ENCODE measurements at places on chromosomes 11 and 22. TPM values are rescaled to one million over a fixed set of nuclear protein-coding genes. Genes with fewer than 3 reads are reported as not detected.

DNA sequence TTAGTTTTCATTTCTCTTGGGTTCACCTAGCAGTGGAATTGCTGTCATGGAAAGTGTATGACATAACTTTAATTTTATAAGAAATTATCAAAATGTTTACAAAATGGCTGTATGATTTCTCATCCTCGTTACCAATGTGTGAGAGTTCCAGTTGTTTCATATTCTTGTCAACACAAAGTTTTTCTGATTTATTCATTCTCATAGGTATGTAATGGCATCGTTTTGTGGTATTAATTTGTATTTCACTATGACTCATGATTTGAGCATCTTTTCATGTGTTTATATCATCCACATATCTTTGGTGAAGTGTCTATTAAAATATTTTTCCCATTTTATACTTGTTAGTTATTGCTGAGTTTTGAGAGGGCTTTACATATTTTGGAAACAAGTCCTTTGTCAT lies 5.5 kb downstream of the FAM111B start:
- DNase-seq = no peak

DNA sequence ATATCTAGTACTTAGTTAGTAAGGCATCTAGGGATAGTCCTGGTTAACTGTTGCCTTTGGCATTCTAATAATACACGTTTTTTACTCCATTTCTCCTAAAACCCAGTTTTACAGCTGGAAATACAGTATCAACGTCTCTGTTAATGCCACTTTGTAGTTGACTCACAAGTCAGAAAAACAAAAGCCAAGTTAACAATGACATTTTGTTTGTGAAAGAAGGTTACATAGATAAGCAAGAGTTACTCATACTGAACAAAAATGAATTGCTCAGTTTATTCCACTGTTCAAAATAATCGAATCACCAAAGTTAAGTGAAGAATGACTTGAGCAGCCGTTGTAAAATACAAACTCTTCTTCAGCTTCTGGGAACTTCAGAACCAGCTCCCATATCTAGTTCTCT lies 540.3 kb downstream of the ETS1 start:
- peak; percentile 45 for DNase-seq

- DNase-seq = no peak
Observed at GRCh38 chr11:7643314-7643713, 30.0 kb downstream of the CYB5R2 start.

DTX4 gene
- 0.57 TPM for total RNA-seq

DNA sequence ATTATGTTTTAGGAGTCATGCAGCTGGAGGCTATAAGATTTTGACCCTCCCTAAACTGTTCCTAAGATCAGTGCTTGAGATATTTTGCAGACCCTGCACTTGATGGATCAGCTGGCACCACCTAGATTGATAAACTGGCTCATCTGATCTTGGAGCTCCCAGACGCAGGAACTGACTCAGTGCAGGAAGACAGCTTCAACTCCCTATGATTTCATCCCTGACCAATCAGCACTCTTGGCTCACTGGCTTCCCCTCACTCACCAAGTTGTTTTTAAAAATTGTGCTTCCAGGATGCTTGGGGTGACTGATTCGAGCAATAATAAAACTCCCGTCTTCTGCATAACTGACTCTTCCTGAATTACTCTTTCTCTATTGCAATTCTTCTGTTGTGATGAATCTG lies 637.5 kb upstream of the FAT3 start:
- no peak for DNase-seq

GRCh38 chr11:117941163-117941707 lies 12.0 kb upstream of the TMPRSS13 start:
- DNase-seq = no peak

- DNase-seq = no peak
Observed at GRCh38 chr11:47998733-47999359, 18.5 kb downstream of the PTPRJ start.

PNPLA3 gene
- 2.9 TPM for total RNA-seq

TCN1 gene
- total RNA-seq = not detected

DNA sequence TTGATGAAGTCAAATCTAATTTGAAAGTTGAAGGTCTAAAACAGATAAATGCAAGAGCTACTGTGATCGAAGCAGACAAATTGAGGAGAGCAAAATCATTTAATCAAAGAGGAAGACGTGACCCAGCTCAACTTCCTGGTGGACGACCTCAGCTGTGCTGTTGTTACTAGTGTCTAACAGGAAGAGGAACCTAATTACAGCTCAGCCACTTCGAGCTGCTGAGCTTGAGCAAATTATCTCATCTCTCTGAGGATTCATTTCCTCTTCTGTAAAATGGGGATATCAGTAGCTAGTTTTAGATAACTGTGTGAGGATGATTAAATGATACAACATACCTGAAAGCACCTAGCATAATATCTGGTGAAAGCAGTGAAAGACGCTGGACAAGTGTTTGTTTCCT lies 48.6 kb upstream of the OLFML1 start:
- DNase-seq = no peak

- peak; percentile 41 for DNase-seq
Observed at GRCh38 chr11:20126724-20127123, 33.6 kb downstream of the DBX1 start.

GRCh38 chr11:30935861-30936260 lies 349.7 kb upstream of the MPPED2 start:
- peak; percentile 37 for DNase-seq

DNA sequence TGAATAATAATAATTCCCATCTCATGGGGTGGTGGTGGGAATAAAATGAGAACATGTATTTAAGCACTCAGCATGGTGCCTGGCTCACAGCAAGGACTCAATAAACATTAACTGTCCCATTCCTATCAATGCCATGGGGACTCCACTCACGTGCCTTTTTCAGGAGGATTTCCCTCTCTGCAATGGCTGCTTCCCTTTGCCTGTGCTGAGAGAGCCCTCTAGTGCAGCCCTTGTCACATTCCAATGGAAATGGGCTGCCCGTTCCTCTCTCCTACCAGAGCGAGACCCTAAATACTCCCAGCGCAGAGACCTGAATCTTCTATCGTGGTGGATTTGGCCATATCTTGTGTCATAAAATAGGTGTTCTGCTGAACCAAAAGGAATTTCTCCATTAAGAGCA lies 621.5 kb upstream of the B3GAT1 start:
- no peak for DNase-seq

ADM2 gene
- total RNA-seq = 8.0 TPM

DNA sequence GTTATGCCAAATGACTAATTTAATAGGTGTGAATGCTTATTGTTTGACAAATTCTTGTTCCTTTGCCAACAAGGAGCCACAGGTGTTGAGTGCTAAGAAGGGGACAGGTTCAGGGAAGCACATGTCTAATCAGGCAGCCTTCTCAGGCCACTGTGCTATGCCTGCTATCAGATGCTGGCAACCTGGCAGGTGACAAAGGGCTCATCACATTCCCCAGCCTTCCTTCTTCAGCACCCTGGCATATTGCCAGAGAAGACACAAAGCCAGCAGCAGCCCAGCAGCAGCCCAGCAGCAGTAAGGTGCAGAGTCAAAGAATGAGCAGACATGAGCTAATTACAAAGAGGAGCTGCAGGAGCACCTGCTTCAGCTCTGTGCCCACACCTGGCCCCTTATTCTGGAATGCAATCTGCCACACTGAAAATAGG lies 68.2 kb downstream of the GUCY1A2 start:
- DNase-seq = no peak
